ENCODE measurements at places on chromosomes 2 and 18.

GRCh38 chr2:105590780-105591660 lies 153.7 kb upstream of the NCK2 start:
- DNase-seq: no peak

GRCh38 chr2:100242891-100243619 lies 79.2 kb downstream of the LONRF2 start:
- peak; percentile 64 for DNase-seq

DNA sequence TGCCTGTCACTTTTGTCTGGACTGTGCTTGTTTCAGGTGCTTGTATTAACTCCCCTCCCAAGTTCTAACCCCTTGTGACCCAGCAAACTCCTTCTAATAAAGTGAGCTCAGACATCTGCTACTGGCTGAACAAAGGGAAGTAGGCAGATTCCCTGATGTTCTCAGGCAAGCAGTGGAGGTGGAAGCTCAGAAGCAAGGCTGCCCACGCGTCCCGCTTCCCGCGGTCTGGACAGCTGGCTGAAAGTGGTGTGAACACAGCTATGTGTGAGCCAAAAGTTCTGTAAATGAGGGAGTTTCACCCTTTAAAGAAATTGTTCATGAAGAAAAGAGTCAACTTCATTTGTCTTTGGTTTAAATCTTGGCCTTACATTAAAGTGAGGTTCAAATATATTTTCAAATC lies 40.0 kb downstream of the NAPG start:
- no peak for DNase-seq

GRCh38 chr18:48295586-48296311 lies 113.4 kb downstream of the ZBTB7C start:
- DNase-seq: no peak

DNA sequence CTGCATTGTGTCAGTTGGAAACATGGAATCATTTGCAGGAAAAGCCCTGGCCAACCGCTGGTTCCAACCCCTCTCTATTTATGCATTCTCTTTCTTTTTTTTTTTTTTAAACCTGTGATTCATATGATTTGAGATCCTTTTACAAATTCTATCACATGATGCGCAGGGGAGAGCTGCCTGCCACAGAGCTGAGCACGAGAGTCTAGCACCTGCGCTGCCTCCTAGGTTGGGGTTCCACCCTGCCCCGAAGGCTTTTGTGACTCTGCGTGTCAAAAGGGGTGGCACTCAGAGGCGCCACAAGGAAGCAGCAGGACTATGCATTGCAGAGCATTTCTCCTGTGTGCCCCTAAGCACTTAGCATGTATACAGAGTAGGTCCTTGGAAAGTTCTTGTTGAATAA lies 17.3 kb upstream of the ESPNL start:
- no peak for DNase-seq

DNA sequence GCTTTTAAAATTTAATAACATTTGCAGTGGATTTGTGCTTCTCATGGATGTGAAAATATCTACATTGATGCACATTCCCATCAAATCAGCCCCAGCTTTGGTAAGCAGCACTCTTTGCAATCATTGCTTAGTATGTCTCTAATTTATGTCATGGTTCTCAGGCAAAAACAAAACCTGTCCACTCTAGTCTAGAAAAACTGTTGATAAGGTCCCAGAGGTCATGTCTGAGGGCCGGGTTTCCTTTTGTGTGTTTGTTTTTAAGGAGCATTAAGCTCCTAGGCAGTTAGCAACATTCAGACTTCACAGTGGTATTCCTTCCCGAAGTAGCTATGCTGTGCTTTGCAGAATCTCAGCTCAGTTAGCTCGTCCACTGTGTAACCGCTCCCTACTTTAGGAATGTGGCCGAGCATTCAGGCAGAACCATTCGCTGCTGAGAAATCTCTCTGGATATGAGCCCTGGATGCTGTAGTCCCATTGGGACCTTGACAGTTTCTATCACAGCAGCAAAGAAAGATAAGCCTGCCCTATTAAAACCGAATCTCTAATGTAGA lies 4.0 kb downstream of the DIPK1C start:
- DNase-seq: no peak

- no peak for DNase-seq
Measured at GRCh38 chr2:237128026-237128703, 42.5 kb downstream of the COPS8 start.

DNA sequence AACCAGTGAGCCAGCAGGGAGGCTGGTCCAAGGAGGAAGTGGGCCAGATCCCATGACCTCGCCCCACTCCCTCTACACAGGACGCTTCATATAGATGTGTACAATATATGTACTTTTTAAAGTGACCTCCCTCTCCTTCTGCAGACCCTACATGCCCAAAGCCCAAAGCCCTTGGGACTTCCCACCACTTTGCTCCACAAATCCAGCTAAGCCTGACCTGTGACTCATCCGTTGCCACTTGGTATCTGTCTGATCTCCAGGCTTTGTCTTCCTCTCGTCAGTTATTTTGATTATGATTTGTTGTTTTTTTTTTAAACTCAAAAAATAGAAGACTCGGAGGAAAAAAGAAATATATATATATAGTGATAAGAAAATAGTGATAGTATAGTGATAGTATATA lies 470.8 kb downstream of the KCNJ3 start:
- DNase-seq: no peak

DNA sequence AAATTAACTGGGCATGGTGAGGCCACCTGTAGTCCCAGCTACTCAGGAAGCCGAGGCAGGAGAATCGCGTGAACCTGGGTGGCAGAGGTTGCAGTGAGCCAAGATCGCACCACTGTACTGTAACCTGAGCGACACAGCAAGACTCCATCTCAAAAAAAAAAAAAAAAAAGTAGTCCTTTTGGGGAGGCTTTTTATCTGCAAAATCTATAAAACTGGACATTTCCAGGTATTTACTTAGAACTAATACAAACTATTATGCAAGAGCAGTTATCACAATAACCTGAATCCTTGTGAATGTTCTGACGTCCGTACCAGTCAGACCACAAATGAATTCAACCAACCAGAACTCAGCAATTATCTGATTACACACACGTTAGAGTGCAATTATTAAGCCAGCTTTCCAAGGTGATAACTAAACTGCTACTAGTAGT lies 8.8 kb upstream of the RAPH1 start:
- no peak for DNase-seq

DNA sequence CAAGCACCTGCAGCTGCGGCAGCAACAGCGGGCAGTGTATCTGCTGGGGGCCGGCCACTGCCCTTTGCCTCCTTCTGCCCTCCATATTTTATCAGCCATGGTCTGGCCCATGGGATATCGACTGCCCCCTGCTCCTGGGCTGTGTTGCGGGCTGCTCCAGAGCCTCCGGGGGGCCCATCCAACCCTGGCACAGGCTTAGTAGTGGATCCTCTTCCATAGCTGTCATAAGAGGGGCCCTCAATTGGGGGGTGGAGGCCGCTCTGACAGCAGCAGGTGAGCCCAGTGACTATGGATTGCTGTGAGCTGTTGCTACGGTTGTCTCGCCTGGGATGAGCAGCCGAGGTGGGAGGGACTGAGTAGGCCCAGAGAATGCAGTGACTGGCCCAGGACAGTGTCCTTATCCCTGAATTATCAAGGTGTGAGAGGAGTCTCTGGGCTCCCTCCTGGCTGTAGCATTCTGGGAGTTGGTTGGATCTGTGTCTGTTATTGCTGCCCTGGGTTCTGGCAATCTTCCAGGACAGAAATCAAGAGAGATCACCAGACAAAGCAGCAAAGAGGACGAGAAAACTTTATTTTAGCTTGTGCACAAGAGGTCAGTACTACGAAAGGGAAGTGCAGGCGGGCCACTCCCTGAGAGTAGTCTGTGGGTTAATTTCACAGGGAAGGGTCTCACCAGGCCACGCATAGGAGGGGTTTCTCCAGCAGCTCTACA lies 145.1 kb downstream of the ASB1 start:
- no peak for DNase-seq

GRCh38 chr2:70510313-70510712 lies 43.3 kb downstream of the TGFA start:
- DNase-seq: no peak

GRCh38 chr18:58674863-58675472 lies 3.7 kb downstream of the MALT1 start:
- DNase-seq: no peak

GRCh38 chr2:220076734-220077133 lies 449.3 kb downstream of the SLC4A3 start:
- DNase-seq: no peak

GRCh38 chr2:47025969-47026610 lies 110.5 kb upstream of the MCFD2 start:
- no peak for DNase-seq

- DNase-seq: no peak
Measured at GRCh38 chr2:101828673-101829334, 131.3 kb downstream of the MAP4K4 start.

- no peak for DNase-seq
Measured at GRCh38 chr2:119922699-119923098, 90.2 kb upstream of the EPB41L5 start.

DNA sequence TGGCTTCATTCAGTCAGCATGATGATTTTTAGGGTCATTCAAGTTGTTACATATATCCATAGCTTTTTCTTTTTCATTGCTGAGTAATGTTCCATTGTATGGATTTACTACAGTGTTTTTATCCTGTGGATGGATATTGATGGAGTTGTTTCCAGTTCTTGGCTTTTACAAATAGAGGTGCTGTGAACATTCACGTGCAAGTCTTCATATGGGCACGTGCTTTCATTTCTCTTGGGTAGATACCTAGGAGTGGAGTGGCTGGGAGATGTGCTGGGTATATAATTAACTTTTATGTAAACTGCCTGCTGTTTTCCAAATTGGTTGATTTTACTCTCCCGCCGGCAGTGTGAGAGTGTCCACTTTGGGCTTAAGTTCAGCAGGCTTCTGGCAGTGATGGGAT lies 16.5 kb downstream of the AGAP1 start:
- no peak for DNase-seq

DNA sequence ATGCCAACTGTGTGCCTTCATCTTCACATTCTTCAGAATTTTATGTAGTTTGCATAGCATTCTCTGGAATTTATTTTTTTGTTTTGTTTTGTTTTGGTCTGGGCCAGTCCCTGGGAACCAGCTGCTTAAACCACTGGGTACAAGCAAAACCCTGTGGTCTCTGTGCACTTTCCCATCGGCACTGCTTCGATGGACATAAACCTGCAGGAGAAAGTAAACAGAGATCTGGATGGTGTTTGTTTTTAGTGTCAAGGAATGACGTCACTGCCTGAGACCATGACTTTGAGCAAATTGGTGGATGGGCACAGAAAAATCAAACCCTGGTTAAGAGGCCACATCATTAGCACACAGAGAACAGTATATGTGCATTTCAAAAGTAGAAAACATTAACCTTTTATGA lies 64.7 kb upstream of the RASGRP3 start:
- DNase-seq: no peak

- no peak for DNase-seq
Measured at GRCh38 chr2:124602759-124603158, 577.7 kb downstream of the CNTNAP5 start.

DNA sequence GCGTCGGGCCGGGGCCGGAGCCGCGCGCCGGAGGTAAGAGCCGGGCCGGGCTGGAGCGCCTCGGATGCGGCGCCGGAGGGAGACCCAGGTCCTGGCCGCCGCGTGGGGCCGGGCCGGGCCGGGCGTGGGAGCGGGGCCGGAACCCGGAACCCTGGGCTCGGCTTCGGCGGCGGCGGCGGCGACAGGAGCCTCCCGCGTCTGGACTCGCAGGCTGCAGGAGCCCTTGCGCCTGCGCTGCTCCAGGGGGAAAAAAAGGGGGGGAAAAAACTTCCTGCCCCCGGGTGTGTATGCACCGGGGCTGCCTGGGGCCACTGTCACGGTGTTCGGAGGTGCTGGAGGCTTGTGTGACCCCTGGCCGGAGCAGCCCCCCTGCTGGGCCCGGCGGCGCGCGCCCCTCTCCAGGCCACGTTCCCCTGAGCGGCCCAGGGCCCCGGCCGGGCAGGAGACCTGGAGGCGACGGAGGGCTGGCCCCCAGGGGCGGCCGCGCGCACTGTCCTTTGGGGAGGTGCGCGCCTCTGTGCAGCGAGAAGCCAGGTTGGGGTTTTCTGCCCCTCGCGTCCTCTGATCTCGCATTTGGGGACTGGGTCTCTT lies 864 bp downstream of the KLHL29 start:
- DNase-seq: peak; percentile 63

GRCh38 chr2:99714349-99714748 lies 224.5 kb upstream of the REV1 start:
- DNase-seq: no peak

- DNase-seq: no peak
Measured at GRCh38 chr2:237714690-237715458, 83.7 kb upstream of the RBM44 start.

DNA sequence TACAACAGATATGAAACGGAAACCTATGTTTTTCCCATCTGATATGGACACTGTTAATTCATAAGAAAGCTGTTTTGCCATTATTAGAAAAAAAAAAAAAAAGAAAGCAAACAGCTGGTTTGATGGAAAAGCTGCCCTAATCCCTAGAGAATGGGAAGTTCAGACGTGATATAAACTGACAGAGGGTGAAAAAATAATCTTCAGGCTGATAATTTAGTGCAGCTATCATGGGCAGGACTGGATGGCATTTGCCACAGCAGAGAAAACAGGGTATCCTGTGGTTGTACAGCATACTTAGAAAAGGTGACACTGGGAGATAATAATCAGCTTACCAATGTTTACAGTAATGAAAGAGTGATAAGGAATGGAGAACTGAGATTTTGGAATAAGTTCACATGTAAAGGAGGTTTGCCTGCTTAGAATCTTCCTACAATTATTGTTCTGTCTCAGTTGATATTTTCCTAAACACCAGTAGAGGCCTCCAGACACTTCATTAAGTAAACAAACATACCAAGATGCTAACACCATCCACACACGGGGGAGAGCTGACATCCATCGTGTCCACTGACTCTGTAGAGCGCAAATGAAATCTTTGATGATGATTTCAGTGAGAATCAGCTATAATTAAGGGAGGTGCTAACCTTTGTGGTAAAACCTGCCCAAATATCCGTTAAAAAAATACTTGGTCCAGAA lies 211.6 kb upstream of the MMADHC start:
- DNase-seq: peak; percentile 3

DNA sequence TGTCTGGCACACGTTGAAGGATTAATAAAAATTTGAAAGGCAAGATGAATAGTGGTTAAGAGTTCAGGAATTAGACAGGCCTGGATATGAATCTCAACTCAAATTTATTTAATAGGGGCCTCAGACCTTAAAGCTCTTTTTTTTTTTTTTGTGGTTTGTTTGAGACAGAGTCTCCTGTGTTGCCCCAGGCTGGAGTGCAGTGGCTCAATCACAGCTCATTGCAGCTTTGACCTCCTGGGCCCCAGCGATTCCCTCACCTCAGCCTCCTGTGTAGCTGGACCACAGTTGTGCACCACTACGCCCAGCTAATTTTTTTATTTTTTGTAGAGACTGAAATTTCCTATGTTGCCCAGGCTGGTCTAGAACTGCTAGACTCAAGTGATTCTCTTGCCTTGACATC lies 3.0 kb downstream of the ZRANB3 start:
- no peak for DNase-seq

- peak; percentile 80 for DNase-seq
Measured at GRCh38 chr2:241803387-241804325, 5.3 kb upstream of the NEU4 start.

- no peak for DNase-seq
Measured at GRCh38 chr2:223079378-223079777, 27.4 kb downstream of the KCNE4 start.

Data from GM13977 (cell line).